ENCODE measurements at places on chromosomes 2 and 18.

DNA sequence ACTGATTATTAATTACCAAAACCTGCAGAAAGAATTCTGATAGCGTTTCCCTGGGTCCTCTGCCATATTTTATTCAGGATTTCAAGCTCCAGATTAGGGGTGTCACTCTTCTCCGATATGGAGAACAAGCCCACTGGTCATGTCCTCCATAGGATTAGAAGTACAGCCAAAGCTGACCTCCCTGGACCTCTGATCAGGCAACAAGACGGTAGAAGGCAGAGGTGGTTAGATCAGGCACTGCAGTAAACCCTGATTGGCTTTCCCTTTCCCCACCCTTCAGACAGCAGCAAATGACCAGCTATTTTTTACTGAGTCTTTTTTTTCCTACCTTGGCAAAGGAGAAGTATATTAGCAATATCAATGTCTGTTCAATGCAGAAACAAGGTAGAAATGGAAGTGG is 37.7 kb downstream of the SPC25 start:
- no peak for DNase-seq

- DNase-seq, result no peak
Observed at GRCh38 chr2:25089605-25090315, 47.9 kb downstream of the EFR3B start.

DNA sequence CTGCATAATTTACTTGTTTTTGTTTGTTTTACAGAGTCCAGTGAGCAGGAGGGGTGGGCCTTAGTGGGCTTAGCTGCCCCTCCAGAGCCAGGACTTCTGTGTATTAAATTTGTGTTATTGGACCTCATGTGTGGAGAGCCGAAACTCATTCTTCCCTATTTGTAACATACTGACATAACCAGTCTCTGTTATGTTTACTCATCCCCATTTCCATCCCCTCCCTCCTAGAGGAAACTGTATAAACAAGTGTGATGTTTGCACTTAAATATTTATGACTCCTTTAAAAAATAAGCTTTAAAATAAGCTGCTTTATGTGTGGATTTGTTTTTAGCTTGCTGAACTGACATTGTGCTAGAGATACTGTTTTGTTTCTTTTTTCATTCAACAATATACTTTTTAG is 13.8 kb downstream of the ZNF512 start:
- no peak for DNase-seq

DNA sequence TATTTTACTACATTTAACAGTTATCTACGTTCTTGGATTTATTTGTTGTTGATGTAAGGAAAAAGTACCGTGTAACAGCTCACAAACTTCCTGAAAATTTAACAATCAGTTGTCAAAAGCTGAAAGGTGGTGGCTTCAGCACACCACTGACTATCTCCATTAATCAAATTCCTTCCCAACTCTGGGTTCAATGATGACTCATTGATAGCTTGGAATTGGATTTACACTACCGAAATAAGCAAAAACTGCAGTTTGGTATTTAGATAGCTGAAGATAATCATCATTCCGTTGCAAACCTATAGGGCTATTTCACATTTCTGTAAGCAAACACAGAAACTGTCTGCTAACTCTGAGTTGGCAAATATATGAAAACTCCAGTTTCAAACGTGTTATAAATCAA is 322.3 kb upstream of the TFPI start:
- no peak for DNase-seq

GRCh38 chr2:173075781-173076580 is at the start of gene MAP3K20:
TSS of gene MAP3K20 (plus strand) at chr2:173075846. CDS start at chr2:173091032, 15,186 bp downstream.
- peak; percentile 72 for DNase-seq

DNA sequence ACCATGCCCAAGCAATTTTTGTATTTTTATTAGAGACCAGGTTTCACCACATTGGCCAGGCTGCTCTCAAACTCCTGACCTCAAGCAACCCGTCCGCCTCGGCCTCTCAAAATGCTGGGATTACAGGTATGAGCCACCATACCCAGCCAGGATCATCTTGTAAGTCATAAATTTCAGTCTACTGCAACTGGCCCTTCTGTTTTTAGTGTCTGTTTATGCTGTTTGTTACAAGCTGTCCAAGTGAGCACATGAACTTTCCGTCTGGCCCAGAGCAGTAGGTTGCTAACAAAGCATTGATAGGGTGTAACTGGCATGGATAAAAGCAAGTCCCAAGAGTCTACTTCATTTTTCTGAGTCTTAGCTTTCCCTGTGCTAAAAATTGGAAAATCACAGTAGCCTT is 164.4 kb upstream of the NT5C1B start:
- no peak for DNase-seq

DNA sequence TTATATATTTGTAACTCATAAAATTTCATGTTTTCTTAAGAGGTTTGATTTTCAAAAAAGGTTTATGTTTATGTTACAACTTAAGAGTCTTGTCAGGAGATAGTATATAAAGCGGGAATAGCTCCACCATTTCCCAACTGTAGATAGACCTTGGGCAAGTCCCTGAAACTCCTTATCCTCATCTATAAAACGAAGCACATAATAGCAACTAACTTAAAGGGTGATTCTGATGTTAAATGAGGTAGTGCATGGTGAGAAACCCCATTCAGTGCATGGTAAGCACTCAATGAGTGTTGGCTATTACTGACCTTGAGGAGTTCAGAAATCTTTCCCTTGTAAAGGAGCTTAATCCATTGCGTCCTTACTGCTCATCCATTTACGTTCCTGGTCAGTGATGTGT is 34.1 kb downstream of the KCTD18 start:
- DNase-seq, result no peak

- DNase-seq, result no peak
Observed at GRCh38 chr2:160921386-160921964, 238.8 kb upstream of the TANK start.

GRCh38 chr18:35934891-35935290 is 37.6 kb upstream of the RMP24 start:
- DNase-seq, result no peak

DNA sequence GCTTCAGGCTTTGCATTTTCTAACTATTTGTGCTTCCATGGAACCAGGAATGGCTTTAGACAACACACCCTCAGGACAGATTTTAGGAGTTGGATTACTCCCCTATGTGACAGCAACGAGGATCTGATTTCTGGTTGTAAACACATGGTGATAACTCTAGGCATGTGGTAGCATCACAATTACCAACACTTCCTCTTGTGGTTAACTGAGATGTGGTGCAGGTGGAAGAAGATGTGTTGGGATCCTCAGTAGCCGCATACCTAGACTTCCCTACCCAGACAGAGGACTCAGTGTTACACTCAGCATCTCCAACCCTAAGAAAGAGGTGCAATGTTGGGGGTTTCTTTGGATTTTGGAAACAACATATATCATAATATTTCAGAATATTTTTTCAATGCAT is 234.8 kb downstream of the DOK6 start:
- no peak for DNase-seq

GRCh38 chr2:234747032-234747431 is 204.8 kb upstream of the SH3BP4 start:
- no peak for DNase-seq

DNA sequence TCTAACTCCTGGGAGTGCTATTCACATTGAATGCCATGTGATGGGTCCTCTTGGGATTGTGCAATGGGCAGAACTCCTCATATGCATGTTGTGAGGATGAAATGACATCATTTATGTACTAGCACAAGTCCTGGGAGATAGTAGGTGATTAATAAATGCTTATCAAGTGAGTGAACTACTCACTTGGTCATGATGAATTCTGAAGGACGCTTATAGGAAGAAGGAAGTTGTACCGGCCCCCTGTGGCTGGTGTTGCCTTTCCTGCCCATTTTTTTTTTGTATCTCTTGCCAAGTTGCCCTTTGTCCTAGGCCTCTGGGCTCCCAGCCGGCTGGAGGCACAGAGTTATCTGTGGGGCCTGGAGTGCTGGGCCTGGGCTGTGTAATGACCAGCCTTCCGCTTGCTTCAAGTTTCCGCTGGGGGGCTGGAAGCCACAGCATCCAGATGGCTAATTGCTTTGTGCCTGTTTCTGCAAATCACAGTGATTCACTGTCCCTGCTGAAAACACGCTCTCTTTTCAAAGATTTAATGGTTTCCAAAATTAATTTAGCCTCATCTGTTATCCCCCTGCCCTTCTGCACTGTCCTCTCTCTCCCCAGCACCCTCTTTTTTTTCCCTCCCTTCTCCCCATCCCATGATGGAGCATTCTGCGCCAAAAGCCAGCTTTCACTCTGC is 33.7 kb upstream of the MRPL33 start:
- no peak for DNase-seq

- peak; percentile 63 for DNase-seq
Observed at GRCh38 chr18:32930695-32931301, 158.0 kb upstream of the KLHL14 start.

- DNase-seq, result no peak
Observed at GRCh38 chr2:20571231-20571630, 79.7 kb downstream of the HS1BP3 start.

GRCh38 chr2:190119257-190119656 is 56.7 kb upstream of the MSTN start:
- DNase-seq, result no peak

GRCh38 chr2:65919550-65920188 is 487.3 kb upstream of the SPRED2 start:
- no peak for DNase-seq

- peak; percentile 53 for DNase-seq
Observed at GRCh38 chr2:197803033-197803444, 1.4 kb upstream of the PLCL1 start.

DNA sequence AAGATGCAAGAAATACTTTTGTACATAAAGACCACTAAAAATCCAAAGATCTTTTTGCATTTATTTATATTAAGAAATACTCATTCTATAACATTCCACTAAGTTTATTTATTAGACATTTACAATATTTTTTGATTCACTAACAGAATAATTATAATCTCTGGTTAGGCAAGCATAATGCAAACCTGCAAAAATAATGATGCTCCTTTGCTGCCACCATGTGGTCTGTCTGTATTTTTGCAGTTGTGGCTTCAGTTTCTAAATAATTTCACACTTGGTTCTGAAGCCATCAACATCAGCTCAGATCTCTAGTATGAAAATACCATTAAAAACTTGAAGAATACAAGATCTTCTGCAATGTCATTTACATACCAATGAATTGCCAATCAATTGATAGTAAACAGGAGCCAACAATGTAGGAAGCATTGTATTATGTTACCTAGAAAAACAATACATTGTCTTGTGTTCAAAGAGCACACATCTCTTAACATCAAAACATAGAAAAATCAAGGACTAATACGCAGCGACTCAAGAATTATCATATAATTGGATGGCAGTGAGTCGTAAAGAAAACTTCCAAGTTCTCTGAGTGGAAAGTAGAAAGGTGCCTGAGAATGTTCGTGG is 28.8 kb upstream of the WDR75 start:
- peak; percentile 39 for DNase-seq

GRCh38 chr2:169137924-169138323 is 68.6 kb downstream of the DHRS9 start:
- DNase-seq, result no peak

GRCh38 chr2:60555066-60555782 is 1.8 kb upstream of the BCL11A start:
- peak; percentile 64 for DNase-seq

- no peak for DNase-seq
Observed at GRCh38 chr18:31203096-31203793, 40.6 kb upstream of the DSC1 start.

GRCh38 chr2:107320881-107321280 is 434.9 kb upstream of the ST6GAL2 start:
- no peak for DNase-seq

- no peak for DNase-seq
Observed at GRCh38 chr18:32343634-32344033, 127.0 kb downstream of the GAREM1 start.

DNA sequence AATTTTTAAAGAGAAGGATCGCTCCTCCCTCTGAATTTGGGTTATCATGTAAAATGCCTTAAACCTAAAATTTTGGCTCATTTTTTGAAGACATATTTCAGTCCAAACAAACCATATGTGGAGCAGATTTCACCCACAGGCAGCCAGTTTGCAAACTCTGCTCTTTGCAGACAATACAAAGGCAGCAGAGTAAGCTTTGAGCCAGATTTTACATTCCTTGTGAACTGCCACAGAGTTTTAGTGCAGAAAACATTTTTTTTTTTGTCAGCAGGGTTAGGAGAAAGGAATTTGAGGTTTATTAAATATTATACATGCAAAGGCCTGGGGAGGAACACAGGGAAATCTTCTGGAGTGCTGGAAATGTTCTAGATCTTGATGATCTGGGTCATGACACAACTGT is 171.9 kb upstream of the FN1 start:
- no peak for DNase-seq

GRCh38 chr2:3566806-3567205 is 8.3 kb upstream of the RPS7 start:
- no peak for DNase-seq

- no peak for DNase-seq
Observed at GRCh38 chr2:237043866-237044265, 41.8 kb upstream of the COPS8 start.

DNA sequence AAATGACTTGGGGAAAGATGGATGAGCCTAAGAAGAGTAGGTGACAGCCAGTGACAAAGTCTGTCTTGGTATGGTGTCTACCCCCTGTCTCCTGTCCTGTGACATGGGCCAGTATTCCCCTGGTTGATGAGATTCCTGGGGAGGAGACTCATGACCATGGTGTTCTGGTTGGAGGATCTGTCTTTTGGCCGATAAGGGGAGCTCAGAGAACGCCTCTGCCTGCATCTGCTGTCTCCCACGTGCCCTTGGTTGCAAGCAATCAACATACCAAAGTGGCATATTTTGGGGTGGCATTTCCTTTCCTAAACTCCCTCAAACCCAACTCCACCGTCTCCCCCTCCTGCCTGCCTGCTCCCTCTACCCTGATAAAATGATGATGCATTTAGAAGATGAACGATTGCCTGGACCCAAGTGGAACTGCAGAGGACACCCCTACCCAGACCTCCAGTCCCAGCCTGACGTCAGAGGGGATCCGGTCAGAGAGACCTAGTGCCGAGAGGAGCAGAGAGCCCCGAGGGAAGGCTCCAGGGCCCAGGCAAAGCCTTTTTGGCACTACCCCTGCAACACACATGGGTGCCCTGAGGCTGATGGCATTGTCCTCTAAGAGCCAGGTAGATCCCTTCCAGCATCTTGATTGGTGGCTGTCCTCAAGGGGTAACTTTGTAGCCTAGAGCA is 124.2 kb upstream of the MSH6 start:
- no peak for DNase-seq

DNA sequence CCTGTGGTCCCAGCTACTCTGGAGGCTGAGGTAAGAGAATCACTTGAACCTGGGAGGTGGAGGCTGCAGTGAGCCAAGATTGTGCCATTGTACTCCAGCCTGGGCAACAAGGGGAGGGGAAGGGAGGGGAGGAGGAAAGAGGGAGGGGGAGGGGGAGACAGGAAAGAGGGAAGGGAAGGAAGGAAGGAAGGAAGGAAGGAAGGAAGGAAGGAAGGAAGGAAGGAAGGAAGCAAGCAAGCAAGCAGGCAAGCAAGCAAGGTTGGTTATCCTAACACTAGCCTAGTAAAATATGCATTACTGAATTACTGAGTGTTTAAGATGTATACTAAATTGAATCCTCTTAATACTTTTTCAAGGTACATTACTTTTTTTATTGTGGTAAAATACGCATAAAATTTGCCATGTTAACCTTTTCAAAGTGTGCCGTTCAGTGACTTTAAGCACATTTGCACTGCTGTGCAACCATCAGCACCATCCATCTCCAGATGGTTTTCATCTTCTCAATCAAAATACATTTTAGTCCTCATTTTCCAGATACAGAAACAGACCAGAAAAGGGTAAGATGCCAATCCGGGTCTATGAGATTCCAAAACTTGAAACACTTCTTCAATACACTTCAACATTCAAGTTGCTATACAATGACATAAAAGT is 28.9 kb downstream of the NCKAP1 start:
- DNase-seq, result no peak

All from GM10248 (cell line).